Activated naive CD4-positive, alpha-beta T cell (primary cell): ENCODE measurements at places on chromosomes 13 and 19.
A peak's percentile ranks its signal among the peaks of the same experiment; 100 is the strongest.

GRCh38 chr13:111969551-111970135 lies 97.3 kb upstream of the SOX1 start:
- no peak for DNase-seq

DNA sequence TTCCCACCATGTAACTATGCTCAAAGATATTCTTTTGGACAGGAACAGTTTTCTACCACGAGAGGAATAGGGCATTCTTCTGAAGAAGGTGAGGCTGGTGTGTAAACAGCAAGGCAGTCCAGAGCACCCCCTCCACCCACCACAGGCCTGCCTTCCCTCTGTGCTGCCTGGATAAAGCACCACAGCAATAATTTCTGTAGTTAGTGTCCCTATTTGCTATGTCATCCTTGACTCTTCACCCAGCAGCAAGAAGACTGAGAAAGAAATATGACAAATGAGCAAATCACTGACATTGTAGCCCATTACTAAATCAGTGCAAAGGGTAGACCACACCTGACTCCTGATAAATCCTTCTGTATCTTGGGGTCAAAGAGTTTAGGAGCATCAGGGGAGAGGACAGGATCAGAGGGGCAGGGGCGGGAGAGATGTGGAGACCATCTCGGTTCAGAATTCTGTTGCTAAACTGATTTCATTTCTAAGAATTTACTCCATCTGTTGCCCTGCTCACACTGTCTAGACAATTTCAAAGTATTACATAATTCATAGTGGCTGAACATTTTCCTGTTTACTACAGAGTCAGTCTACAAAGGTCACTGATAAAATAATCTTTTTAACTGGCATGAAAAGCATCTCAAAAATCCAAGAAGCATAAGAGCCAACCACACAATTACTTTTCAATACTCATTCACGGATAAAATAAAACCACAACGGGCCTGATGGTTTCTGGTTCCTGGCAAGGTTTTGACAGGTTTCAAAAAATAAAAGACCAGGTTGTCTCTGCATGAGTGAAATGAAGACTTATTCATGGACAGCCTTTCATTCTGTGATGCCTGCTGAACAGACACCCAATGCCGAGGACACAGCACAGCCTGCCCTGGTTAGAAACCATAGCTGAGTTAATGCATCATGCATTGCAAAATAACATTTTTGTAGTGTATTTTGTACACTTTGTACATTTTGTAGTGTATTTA lies 88.4 kb upstream of the IRS2 start:
- no peak for DNase-seq

DNA sequence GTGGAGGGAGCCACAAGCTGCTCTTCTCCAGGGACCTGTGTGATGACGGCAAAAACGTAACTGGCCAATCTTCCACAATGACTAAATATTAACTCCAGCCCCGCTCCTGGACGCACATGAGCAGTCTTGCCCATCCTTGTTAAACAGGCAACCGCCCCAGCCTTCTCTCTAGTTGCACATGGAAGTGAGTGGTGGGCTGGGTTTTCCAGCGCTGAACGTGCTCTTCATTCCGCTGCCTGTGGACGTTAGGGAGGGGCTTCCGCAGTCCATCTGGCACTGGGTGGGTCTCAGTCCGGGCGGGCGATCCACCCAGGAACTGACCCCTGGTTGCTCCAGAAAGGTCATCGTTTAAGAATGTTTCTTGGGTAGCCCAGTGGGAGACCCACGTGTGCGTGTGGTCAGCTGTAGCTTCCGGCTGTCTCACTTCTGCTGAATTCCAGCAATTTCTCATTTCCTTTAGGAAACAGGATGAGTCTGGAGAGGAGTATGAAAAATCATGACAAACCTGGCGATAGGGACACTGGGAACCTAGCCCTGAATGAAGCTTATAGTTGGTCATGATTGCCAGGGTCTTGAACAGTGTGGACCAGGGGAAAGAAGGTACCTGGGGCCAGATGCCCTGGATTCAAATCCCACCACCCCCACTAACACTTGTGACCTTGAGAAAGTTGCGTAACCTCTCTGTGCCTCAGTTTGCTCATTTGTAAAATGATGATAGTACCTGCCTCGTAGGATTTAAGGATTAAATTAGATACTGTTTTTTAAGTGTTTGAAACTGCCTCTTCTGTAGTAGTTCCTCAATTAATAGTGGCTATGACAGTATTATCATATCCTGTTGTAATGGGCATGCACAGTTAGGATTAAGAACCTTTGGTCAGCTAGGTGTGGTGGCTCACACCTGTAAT lies 92.6 kb downstream of the SIPA1L3 start:
- DNase-seq, result no peak

DNA sequence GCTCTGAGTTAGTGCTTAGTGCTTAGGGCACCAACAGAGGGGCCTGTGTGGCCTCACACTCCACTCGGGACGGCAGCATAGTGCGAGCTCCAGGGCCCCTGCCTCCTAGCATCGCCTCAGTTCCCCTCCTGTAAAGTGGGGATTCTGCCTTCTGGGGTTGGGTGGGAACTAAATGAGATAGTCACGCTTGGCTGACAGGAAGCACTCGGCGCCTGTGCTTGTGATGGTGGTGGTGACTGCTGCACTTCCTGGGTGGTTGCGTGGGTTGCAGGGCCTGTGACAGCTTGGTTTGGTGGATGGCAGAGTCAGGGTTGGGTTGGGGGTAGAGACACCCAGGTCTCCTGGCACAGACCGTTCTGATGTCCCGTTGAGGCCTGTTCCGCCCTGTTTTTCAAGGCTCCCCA lies 7.7 kb downstream of the PLEKHF1 start:
- peak; percentile 75 for DNase-seq

- no peak for DNase-seq
These were observed 400.0 kb downstream of the LMO7 start for GRCh38 chr13:76036176-76036575.

- peak; percentile 28 for DNase-seq
These were observed 54.5 kb downstream of the TSSK6 start for GRCh38 chr19:19460761-19461265.

GRCh38 chr19:16068696-16069259 lies 7.5 kb upstream of the TPM4 start:
- DNase-seq, result no peak

GRCh38 chr13:112013665-112014064 lies 53.3 kb upstream of the SOX1 start:
- DNase-seq, result no peak

DNA sequence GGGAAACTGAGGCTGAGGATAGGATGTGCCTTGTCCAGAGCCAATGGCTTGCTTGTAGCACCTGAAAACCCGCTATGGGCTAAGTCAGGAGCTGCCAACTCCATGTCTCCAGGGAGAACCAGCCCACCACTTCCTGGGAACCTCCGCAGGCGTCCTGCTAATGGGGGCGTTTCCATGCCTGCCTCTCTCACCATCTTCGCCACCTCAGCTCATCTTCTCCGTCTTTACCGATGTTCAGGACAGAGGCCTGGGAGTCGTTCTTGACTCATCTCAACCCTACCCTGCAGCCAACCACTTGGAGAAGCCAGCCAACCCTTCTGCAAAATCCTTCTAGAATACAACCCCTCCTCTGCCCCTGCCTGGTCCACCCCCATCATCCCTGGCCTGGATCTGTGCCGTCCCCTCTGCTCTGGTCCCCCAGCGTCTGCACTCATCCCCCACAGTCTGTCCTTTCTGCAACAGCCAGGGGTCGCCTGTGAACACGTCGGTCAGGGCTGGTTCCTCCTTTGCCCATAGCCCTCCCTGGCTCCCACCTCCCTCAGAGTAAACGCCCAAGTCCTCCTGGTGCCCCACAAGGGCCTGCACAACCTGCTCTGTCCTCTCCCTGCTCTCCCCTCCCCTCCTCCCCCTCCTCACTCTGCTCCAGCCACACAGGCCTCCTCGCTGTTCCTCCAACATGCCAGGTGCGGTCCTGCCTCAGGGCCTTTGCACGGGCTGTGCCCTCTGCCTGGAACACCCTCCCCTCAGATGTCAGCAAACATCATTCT lies 31.0 kb downstream of the PTPRS start:
- DNase-seq, result no peak

GRCh38 chr19:46878613-46879375 lies 18.0 kb downstream of the ARHGAP35 start:
- DNase-seq, result no peak

DNA sequence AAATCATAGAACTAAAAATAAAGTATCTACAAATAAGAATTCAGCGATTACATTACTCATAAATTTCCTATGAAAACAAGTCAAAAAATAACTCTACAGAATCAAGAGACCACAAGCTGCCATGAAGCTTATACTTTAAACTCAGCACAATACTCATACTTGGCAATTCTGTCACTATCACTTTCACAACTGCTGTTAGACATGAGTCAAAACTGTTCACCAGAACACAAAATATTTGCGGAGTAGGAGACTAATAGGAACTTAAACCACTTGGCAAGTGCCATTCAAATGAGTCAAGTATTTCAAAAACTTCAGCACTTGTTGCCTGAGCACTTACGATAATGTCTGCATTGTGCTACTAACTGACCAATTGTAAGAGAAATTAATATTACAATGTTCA lies 387.8 kb upstream of the GPC6 start:
- DNase-seq, result no peak

GRCh38 chr19:13401388-13401787 lies 104.9 kb downstream of the CACNA1A start:
- DNase-seq, result no peak

DNA sequence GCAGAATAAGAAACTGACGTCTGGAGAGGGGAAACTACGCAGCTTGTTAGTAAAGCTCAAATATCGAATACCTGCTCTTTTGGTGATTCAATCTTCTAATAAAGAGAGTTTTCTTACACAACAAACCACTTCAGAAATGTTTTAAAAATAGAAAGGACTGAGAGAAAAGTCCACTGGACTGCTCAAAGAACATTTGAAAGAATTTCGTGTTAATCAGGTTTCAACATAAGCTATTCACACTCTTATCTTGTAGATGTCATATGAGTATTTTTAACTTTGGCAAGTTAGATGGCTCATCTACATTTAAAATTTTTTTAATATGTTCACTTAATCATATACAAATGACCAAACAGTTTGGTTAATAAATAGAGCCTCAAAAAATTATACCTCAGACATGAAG lies 95.6 kb upstream of the FAM216B start:
- no peak for DNase-seq

DNA sequence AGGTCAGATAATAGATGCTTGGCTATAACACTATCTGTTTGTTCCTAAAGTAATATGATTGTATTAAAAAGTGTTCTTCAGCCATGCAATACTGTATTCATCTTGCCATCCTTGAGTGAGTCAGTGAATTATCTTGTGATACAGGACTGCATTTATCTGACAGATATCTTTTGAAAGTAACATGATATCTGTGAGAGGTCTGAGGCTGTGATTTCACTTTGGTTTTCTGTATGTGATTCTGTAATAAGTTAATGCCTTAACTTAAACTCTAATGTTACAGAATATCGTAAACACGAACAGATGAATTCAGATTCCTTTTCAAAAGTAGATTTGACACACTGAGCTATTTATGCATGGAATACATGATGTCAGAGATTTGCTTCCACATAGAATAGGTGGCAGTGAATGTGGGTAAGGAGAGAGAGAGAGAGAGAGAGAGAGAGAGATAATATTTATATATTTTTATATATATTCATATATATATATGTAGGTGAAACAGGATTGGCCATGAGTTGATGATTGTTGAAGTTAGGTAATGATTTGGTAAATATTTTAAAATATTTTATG lies 97.9 kb upstream of the RNF113B start:
- no peak for DNase-seq
